ENCODE measurements at places on chromosomes 2 and 18. TPM values are rescaled to one million over a fixed set of nuclear protein-coding genes. Genes with fewer than 3 reads are reported as not detected.

RGPD4 gene
- total RNA-seq = not detected

PFN4 gene
- not detected for total RNA-seq

PDE11A gene
- 1.4 TPM for total RNA-seq

GALNT3 gene
- 0.29 TPM for total RNA-seq

ALPI gene
- not detected for total RNA-seq

TRIM43 gene
- not detected for total RNA-seq

CCDC85A gene
- total RNA-seq = not detected

DPP10 gene
- 0.84 TPM for total RNA-seq

MRPL44 gene
- 101 TPM for total RNA-seq

PLCD4 gene
- not detected for total RNA-seq

PIEZO2 gene
- 27.2 TPM for total RNA-seq

MEIS1 gene
- 6.0 TPM for total RNA-seq

UGT1A9 gene
- total RNA-seq = not detected

CD28 gene
- total RNA-seq = not detected

LOXHD1 gene
- not detected for total RNA-seq

PTPN2 gene
- total RNA-seq = 50.4 TPM

MARCO gene
- not detected for total RNA-seq

GALNT14 gene
- total RNA-seq = not detected

SERPINB10 gene
- not detected for total RNA-seq

PRKRA gene
- total RNA-seq = 74.7 TPM

SLC8A1 gene
- total RNA-seq = not detected

NXPH2 gene
- total RNA-seq = not detected

CAMKMT gene
- total RNA-seq = 20.8 TPM

MARCHF4 gene
- not detected for total RNA-seq

CFC1B gene
- not detected for total RNA-seq

TDRD15 gene
- 0.29 TPM for total RNA-seq

FBLN7 gene
- total RNA-seq = 0.95 TPM

RESP18 gene
- total RNA-seq = not detected

IL18R1 gene
- total RNA-seq = not detected

TACR1 gene
- total RNA-seq = not detected

CNGA3 gene
- total RNA-seq = not detected

PPIG gene
- 81.0 TPM for total RNA-seq

COL3A1 gene
- 0.04 TPM for total RNA-seq

TNFAIP6 gene
- total RNA-seq = not detected

CCDC150 gene
- total RNA-seq = 9.1 TPM

PSTPIP2 gene
- total RNA-seq = 0.51 TPM

CXCR1 gene
- not detected for total RNA-seq

CNTNAP5 gene
- not detected for total RNA-seq

MBP gene
- total RNA-seq = 5.0 TPM

SERPINB12 gene
- total RNA-seq = not detected

MYCN gene
- not detected for total RNA-seq

PLEKHH2 gene
- total RNA-seq = 1.1 TPM

SAG gene
- not detected for total RNA-seq

MALT1 gene
- total RNA-seq = 58.3 TPM

IL1RL1 gene
- 0.06 TPM for total RNA-seq

C1GALT1C1L gene
- total RNA-seq = 0.91 TPM

TMEM178A gene
- total RNA-seq = not detected

BOK gene
- total RNA-seq = 30.2 TPM

Measured in HepG2 (cell line).